ENCODE measurements at places on chromosomes 5 and 9. TPM values are rescaled to one million over a fixed set of nuclear protein-coding genes. Genes with fewer than 3 reads are reported as not detected.

DNA sequence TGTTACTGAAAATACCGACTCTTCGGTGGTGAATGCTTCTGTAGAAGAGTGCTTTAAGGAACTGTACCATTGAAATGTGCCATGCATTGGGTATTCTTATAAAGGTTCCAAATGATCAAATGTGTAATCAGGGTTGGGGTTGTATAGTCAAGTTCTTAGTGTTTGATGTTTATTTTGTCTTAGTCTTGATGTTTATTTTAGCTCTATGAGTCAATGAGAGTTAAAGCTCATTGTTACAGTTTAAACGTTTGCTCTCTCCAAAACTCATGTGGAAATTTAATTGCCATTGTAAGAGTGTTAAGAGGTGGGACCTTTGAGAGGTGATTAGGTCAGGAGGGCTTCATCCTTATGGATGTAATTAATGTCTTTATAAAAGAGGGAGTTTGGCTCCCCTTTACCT lies 153.0 kb downstream of the FER start:
- DNase-seq: no peak
- no peak overlapping the region for H3K4me3 ChIP-seq
- H3K27me3 ChIP-seq: no peaks in the 10 kb centered on the region
- no peaks in the 10 kb centered on the region for H3K4me1 ChIP-seq
- H3K36me3 ChIP-seq: peaks cover 8% of the 10 kb centered on the region

DNA sequence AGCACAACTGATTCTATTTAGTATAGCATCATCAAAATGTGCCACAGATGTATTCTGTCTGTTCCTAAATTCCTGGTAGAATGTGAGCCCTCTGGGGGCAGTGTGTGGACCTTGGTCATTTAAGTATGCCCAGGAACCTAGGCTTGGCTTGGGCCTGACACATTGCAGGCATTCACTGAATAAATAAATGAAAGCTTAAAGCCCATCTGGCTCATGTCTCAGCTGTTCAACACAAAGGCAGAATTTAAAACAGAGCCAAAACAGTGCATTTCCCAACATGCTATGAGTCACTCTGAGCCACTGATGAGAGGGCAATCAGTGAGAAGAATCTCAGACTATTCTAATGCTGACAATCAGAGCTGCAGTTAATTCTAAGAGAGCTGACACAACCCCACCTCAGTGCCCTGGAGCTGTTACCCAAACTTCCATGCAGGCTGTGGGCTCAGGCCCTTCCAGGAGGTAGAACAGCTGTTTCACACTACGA lies 8.1 kb downstream of the FAM193B start:
- peaks cover 6% of the 10 kb centered on the region for H3K36me3 ChIP-seq
- peaks cover 50% of the 10 kb centered on the region for H3K4me1 ChIP-seq
- H3K4me3 ChIP-seq: no peak overlapping the region
- no peak for DNase-seq
- H3K27me3 ChIP-seq: no peaks in the 10 kb centered on the region

TMEM215 gene
- total RNA-seq: 0.09 TPM

INSYN2B gene
- total RNA-seq: not detected

DNA sequence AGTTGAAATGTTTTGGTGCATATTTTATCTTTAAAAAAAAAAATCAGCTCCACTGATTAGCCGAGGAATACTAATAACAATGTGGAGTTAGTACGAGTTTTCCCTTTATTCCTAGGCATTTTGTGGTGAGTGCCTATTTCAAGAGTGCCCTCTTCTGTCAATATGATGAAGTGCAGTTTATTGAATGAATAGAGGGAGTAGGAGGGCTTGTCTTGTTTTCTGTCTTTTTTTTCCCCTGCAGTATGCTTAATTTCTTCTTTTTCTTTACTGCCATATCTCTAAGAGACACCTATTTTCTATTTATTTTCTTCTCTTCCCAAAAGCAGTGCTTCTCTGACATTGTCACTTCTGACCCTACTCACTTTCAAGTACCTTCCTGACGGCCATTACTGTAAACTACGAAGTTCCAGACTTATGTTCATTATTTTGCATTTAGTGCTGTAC lies 169.6 kb upstream of the PITX1 start:
- no peak overlapping the region for H3K27ac ChIP-seq
- no peak overlapping the region for H3K4me3 ChIP-seq
- DNase-seq: no peak
- no peaks in the 10 kb centered on the region for H3K4me1 ChIP-seq
- H3K36me3 ChIP-seq: no peaks in the 10 kb centered on the region

FOXD4L5 gene
- total RNA-seq: 0.38 TPM

DNA sequence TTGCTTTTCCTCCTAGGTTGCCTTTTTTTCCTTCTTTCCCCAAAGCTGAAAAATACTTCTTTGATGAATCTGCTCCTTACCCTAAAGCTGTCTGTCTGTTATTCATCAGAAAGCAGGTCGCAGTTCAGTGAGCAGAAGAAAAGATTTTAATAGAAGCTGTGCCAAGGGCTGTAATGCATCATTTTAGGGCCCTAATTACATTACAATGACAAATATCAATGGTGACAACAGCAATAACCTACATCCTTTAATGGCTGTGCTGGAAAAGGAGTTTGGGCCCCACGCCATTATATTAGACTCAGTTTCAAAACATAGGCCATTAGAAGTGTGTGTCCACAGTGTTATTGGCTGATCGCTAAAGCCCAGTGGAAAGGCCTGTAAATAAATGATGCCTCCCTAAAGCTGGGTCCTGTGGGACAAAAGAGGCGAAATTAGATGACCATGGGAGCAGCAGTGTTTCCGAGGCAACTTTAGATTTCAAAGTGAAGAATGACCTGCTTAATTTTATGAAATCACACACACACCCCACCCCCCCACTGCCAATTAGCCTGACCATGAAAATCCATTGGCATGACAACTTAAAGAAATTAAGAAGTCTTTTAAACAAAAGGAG lies 38.4 kb downstream of the TLE4 start:
- DNase-seq: no peak
- H3K27me3 ChIP-seq: no peaks in the 10 kb centered on the region
- H3K4me3 ChIP-seq: no peak overlapping the region
- H3K4me1 ChIP-seq: peaks cover 21% of the 10 kb centered on the region

F2RL1 gene
- 5.9 TPM for total RNA-seq

- no peaks in the 10 kb centered on the region for H3K36me3 ChIP-seq
- DNase-seq: no peak
- no peak overlapping the region for H3K27ac ChIP-seq
- no peaks in the 10 kb centered on the region for H3K27me3 ChIP-seq
- H3K4me3 ChIP-seq: no peak overlapping the region
Observed at GRCh38 chr5:65243161-65243560, 238.6 kb downstream of the ADAMTS6 start.

GRCh38 chr5:10681731-10682679 lies 79.0 kb downstream of the DAP start:
- no peaks in the 10 kb centered on the region for H3K4me1 ChIP-seq
- H3K27ac ChIP-seq: no peak overlapping the region
- no peaks in the 10 kb centered on the region for H3K27me3 ChIP-seq
- no peak overlapping the region for H3K4me3 ChIP-seq
- no peak for DNase-seq
- H3K36me3 ChIP-seq: peaks cover 60% of the 10 kb centered on the region

DNA sequence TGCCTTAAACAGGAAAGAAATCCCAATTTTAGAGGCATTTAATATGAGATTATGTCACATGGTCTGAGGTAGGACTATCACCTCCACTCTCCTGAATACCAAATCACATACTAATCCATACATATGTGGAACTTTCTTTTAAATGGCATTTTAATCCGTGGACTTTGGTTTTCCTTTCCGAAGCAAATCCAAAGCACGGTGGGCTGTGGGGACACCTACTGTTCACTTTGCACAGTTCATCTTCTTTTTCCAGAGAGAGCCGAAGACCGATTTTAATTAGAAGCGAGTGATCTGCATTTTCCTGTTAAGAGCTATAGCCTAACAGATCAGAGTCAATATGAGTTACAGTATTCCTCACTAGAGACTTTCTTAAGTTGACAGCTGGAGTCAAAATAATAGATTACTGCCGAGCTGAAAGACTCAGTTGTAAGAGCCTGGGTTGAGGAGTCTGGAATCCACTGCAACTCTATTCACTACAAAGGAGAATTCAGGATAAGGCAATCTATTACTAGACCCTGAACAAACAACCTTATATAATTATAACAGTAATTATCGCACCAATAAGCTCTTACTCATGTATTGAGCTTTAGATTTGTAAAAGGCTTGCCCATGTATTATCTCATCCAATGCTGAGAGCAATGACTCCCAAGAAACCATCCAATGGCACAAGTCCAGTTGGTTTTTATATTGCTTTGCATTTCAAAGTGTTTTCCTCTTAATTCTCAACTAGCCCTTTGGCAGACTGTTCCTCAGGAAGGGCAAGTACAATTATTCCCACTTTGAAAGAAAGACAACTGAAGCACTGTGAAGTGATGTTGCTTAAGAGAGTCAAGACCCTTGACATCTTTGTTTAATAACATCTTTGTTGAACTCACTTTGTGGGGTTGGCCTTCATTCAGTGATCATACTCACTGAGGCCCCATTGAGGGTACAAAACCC lies 144.7 kb downstream of the TRPM6 start:
- no peak overlapping the region for H3K27ac ChIP-seq
- no peak for DNase-seq
- H3K27me3 ChIP-seq: no peaks in the 10 kb centered on the region
- H3K36me3 ChIP-seq: no peaks in the 10 kb centered on the region
- H3K4me1 ChIP-seq: no peaks in the 10 kb centered on the region

GRCh38 chr5:88825584-88826315 lies 57.2 kb downstream of the MEF2C start:
- H3K4me1 ChIP-seq: peaks cover 66% of the 10 kb centered on the region
- H3K27ac ChIP-seq: peak overlapping the region; percentile 55
- H3K4me3 ChIP-seq: no peak overlapping the region
- no peaks in the 10 kb centered on the region for H3K27me3 ChIP-seq

PCDHGA10 gene
- 5.4 TPM for total RNA-seq

DNA sequence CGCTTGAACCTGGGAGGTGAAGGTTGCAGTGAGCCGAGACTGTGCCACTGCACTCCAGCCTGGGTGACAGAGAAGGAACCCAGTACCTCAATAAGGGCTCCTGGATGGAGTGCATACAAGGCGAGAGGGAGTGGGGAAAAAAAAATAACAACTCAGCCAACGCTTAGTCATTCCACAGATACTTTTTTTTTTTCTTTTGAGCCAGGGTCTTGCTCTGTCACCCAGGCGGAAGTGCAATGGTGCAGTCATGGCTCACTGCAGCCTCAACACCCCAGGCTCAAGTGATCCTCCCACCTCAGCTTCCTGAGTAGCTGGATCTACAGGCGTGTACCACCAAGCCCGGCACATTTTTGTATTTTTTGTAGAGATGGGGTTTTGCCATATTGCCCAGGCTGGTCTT lies 59.5 kb upstream of the GGTA1 start:
- H3K27ac ChIP-seq: no peak overlapping the region
- no peak overlapping the region for H3K4me3 ChIP-seq
- no peaks in the 10 kb centered on the region for H3K36me3 ChIP-seq
- H3K4me1 ChIP-seq: peaks cover 26% of the 10 kb centered on the region

- H3K4me1 ChIP-seq: no peaks in the 10 kb centered on the region
- no peaks in the 10 kb centered on the region for H3K27me3 ChIP-seq
- no peak for DNase-seq
Observed at GRCh38 chr5:101047181-101047580, 144.1 kb upstream of the ST8SIA4 start.

GRCh38 chr9:87731321-87731720 lies 5.4 kb downstream of the CTSL start:
- H3K27me3 ChIP-seq: no peaks in the 10 kb centered on the region
- H3K4me1 ChIP-seq: peaks cover 27% of the 10 kb centered on the region
- peaks cover 42% of the 10 kb centered on the region for H3K36me3 ChIP-seq
- H3K27ac ChIP-seq: no peak overlapping the region
- DNase-seq: no peak
- no peak overlapping the region for H3K4me3 ChIP-seq

GRCh38 chr5:36492984-36493654 lies 113.3 kb upstream of the SLC1A3 start:
- DNase-seq: no peak
- H3K4me3 ChIP-seq: no peak overlapping the region
- H3K36me3 ChIP-seq: no peaks in the 10 kb centered on the region
- no peaks in the 10 kb centered on the region for H3K27me3 ChIP-seq
- H3K4me1 ChIP-seq: no peaks in the 10 kb centered on the region

GRCh38 chr5:68730220-68730978 lies 363.4 kb upstream of the SLC30A5 start:
- H3K4me1 ChIP-seq: peaks cover 5% of the 10 kb centered on the region
- no peak for DNase-seq
- no peak overlapping the region for H3K27ac ChIP-seq
- no peaks in the 10 kb centered on the region for H3K36me3 ChIP-seq

PTGDS gene
- 225 TPM for total RNA-seq

GRCh38 chr9:18985464-18985951 lies 47.5 kb downstream of the SAXO1 start:
- no peaks in the 10 kb centered on the region for H3K27me3 ChIP-seq
- DNase-seq: peak; percentile 49
- no peak overlapping the region for H3K27ac ChIP-seq
- H3K36me3 ChIP-seq: no peaks in the 10 kb centered on the region
- no peak overlapping the region for H3K4me3 ChIP-seq

- H3K27ac ChIP-seq: no peak overlapping the region
- H3K27me3 ChIP-seq: no peaks in the 10 kb centered on the region
- no peak overlapping the region for H3K4me3 ChIP-seq
- DNase-seq: no peak
- no peaks in the 10 kb centered on the region for H3K4me1 ChIP-seq
Observed at GRCh38 chr9:123253204-123253603, 15.2 kb downstream of the STRBP start.

TAF11L10 gene
- not detected for total RNA-seq

TAF1L gene
- not detected for total RNA-seq

GRCh38 chr9:70367305-70367930 lies 47.0 kb downstream of the KLF9 start:
- H3K4me3 ChIP-seq: no peak overlapping the region
- no peaks in the 10 kb centered on the region for H3K4me1 ChIP-seq
- no peak overlapping the region for H3K27ac ChIP-seq
- H3K27me3 ChIP-seq: no peaks in the 10 kb centered on the region
- no peak for DNase-seq

LVRN gene
- 1.3 TPM for total RNA-seq

DNA sequence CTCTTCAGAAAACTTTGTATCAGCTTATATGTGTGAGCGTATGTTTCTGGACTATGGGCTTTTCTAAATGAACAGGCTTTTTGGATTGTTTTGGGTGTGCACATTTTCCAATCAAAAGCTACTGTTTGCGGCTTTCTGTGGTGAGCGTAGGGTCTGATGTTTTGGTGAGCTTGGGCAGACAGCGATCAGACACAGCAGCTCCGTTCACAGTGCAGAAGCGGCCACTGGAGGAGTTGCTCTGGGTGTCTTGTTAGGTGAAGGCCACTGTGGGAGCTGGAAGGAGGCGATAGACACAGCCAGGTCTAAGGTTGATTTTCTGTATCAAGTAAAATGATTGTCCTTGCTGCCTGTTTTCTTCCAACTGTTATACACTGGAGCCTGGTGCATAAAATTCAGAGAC lies 11.1 kb downstream of the PRRC2B start:
- H3K36me3 ChIP-seq: no peaks in the 10 kb centered on the region
- no peaks in the 10 kb centered on the region for H3K27me3 ChIP-seq
- H3K27ac ChIP-seq: no peak overlapping the region
- peaks cover 100% of the 10 kb centered on the region for H3K4me1 ChIP-seq
- H3K4me3 ChIP-seq: no peak overlapping the region

Measured in lower lobe of right lung (tissue), 2 donors.